DMS 273 treated with DMSO at 0.1 percent for 48 hours (cell line): ENCODE measurements at places on chromosomes 12 and 14.

DNA sequence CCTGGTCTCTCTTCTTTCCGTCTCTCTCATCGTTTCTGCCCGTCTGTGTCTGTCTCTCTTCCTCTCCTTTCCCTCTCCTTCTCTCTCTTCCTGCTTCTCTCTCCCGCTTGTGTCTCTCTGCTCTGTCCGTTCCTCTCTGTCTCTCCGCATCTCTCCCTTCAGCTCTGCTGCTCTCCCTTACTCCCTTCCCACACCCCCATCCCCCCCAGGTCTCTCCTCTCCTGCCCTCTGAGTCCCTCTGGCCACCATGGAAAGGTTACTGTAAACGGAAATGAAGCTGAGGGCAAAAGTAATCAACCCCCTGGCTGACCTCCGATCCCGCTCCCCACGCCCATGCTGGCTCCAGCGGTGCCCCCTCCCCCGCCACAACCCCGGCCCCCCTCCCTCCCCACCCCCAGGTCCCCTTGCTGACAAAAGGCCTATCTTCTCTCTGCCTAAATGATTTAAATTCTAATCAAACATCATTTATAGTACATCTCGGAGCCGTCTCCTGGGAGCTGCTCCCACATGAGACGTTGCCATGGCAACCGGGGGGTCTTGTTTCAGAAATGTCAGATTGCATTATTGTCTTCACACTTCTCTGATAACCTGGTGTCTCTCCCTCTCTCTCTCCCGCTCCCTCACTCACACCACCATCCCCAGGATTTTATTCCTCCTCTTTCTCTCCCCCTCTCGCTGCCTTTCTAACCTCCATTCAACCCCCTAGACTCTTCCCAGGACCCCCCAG lies 203.8 kb downstream of the RBM19 start:
- DNase-seq, result no peak

DNA sequence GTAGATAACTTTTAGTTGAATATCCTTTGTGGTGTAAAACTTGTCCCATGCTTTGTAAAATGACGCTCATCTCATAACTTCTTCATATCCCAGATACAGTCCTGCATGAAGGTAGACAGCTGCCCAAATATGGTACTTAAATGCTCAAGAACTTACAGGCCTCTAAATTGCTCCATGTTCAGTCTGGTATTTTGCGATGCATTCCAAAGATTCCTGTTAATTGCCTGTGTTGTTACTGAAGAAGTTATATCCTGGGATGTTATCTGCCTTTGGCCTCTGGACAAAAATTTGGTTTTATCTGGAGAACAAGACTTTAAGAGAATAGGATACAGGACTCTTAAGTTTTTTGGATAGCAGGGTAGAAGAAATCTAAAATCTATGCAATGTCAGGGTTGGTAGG lies 473.0 kb downstream of the PCNX1 start:
- no peak for DNase-seq

DNA sequence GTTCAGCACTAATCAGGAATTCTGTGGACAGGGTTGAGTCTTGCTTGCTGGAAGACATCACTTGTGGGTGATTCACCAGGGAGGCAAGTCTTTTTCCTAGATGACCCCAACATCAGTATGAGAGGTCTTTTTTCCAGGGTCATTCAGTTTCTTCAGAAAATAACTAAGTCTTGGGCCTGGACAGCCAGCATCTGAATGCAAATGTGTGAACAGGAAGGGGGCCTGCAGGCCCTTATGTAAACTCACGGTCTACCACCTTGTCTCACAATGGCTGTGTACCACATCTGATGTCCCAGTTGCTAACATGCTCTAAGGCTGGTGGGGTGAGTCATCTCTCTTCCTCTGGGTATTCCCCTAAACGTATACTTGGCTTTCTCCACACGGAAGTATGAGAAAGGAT lies 79.2 kb downstream of the HECTD4 start:
- DNase-seq, result no peak

- DNase-seq, result no peak
Measured at GRCh38 chr12:130097342-130097741, 64.9 kb upstream of the FZD10 start.

DNA sequence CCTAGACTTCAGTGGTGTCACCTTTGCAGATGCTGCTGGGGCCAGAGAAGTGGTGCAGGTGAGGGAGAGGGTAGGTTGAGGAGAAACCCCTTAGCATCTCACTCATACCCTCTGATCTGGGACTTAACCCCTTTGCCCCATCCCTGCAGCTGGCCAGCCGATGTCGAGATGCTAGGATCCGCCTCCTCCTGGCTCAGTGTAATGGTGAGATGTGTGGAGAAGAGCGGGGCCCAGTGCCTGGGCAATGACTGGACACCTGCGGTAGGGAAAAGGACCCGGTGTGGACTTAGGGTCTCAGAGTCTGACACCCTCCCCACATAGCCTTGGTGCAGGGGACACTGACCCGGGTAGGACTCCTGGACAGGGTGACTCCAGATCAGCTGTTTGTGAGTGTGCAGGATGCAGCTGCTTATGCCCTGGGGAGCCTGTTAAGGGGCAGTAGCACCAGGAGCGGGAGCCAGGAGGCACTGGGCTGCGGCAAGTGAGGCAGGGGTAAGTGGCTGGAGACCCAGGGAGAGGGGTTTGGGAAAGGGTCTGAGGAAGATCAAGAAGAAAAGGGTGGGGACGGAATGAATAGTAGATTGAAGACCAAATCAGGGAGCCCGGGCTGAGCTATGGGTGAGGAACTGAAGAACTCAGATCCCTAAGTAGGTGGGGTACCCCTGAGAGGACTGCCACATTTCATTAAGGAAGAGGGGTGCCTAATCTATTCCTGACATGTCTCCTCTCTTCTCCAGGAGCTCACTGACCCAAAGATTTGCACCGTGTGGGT lies 7.6 kb downstream of the B4GALNT1 start:
- no peak for DNase-seq

DNA sequence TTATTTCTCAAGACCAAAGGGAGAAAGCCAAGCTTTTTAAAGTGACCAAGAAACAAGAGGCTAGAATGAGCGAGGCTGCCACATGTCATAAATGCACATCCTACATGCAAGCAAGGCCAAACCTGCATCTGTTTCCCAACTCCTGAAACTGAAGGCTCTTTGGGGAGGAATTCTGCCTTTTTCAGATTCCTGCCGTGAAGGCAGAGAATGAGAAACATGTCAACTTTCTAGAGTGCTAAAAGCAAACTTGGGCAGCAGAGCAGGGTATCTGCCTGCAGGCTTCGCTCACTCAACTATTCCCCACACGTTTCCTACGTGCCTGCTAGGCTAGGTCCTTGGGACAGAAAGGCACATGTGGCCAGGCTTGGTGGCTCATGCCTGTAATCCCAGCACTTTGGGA lies 15.2 kb downstream of the DPF3 start:
- DNase-seq, result no peak

GRCh38 chr12:120862664-120863063 lies 41.5 kb downstream of the SPPL3 start:
- DNase-seq, result no peak

GRCh38 chr12:101777485-101777884 lies 38.2 kb upstream of the SYCP3 start:
- DNase-seq, result no peak

DNA sequence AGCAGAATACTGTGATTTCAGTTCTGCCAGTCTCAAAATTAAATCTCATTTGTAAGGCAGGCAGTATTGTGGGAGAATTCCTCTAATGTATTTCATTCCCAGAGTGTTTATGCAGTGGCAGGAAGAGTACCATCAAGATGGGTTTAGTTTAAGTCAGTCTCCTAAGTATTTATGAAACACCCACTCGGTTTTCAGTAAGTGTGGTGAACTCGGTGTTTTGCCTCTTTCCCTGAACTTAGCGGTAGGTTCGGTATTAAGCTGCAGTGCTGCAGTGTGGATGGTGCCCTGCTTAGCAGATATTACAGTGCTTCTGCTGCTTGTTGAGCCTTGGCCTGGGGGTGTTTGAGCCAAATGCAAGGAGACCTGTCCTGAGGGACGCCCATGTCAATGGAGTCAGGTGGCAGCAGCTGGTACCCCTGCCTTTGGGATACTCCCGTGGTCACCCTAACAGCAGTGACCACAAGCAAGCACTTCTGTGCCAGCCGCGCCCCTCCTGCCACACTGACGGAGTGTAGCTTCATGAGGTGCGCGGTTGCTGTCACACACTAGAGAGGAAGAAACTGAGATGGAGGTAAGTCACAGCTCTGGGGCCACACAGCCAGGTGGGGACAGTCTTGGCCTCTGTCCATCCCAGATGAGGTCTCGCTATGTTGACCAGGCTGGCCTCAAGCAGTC lies 15.8 kb downstream of the COA8 start:
- DNase-seq, result no peak

- DNase-seq, result no peak
Measured at GRCh38 chr12:115267891-115268290, 583.9 kb upstream of the TBX3 start.

DNA sequence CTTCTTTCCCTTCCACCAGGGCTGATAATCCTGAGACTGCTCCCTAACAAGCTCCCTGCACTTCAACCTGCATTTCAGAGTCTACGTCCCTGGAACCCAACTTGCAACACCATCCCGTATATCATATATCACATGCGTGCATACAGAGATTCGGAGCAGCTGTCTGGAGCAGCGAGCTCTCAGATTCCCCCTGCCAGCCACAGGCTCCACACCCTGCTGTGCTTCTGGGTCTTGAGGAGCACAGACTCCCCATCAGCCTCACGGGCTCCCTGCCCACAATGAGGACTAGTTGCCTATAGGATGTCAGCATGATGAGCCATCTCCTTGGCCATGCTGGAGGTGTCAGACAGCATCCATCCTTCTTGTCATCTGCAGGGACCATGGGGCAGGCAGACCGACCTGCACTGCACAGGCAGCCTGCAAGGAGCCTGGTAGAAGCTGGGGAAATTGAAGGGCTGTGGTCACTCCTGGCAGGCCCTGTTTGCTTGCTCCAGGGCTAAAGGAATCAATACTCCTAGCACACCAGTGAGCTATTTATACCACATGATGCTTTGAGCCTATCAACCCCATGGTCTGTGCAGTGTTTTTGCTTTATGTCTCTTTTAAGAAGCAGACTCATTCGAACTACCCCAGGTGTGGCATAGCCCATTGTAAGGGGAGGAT lies 19.6 kb upstream of the HDAC7 start:
- no peak for DNase-seq

DNA sequence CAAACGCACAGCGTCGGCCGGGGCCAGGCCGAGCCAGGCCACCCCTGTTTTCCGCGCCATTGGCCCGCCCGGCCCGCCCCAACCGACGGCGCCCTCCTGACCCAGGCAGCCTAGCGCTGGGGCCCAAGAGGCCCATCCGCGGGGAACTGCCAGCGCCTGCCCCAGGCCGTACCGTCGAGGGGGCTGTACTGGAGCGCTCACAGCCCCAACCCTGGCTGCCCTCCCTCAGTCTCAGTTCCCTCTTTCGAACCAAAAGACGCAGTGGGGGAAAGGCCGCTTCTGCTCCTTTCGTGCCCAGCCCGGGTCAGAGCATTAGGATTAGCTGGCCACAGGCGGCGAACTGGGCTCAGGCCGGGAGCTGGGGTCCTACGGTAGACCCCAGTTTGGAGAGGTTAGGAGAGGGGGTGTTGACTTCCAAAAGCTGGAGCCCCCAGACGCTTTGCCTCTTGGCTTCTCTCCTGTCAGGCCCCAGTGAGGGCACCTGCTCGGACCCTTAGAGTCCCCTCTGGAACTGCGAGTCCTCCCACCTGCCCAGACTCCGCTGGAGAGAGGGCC lies 1.9 kb downstream of the NKX2-1 start:
- no peak for DNase-seq

DNA sequence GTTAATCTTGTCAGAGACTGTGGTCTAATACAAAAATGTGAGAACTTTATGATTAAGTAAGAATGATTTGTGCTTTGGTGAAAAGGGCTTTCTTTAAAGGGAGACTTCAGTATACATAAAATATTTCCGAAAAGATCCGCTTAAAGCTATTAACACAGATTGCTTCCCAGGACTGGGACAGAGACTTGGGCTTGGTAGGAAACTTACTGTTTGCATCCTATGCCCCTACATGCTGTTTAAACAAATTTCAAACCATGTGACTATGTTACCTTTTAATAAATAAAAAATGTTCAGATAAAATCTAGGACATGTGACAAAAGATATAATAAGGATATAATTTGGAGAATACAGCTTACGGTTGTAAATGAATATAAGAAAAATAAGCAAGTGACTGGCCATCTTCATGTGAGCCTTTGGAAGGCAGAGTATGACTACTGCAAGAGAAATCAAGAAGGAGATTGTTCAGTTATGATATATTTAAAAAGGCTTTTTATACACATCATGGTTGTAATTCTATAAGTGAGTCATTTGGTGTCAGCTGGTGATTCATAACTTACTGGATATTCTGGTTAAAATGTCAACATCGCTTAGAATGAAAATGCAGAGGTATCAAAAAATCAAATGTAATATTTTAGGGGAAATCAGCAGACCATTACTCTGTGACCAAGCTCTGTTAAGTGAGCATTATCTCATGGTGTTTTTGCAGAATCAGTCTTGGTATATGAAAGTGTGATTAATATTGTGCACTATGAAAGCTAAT lies 234.7 kb upstream of the E2F7 start:
- no peak for DNase-seq

- no peak for DNase-seq
Measured at GRCh38 chr14:68890173-68890931, 88.8 kb downstream of the ACTN1 start.

GRCh38 chr14:29205658-29206057 lies 439.1 kb downstream of the FOXG1 start:
- no peak for DNase-seq

GRCh38 chr14:103547455-103547940 lies 15.0 kb downstream of the BAG5 start:
- DNase-seq, result no peak

DNA sequence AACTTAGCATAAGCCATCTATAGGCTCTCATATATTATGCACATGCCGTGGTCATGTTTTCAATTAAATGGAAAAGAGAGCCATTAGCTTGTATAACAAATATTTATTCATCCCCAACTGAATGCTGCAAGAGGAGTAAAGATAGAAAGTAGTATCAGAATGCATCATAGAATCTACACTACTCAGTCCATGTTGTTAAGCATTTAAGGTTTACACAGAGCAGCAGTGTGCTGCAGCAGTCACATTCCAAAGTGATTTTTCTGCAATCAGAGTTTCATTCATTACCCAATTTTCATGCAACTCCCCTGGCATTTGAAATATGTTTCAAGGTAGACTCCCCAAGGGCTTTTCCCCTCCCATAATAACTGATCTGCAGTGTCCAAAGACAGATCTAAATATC lies 82.2 kb upstream of the LMO3 start:
- no peak for DNase-seq

DNA sequence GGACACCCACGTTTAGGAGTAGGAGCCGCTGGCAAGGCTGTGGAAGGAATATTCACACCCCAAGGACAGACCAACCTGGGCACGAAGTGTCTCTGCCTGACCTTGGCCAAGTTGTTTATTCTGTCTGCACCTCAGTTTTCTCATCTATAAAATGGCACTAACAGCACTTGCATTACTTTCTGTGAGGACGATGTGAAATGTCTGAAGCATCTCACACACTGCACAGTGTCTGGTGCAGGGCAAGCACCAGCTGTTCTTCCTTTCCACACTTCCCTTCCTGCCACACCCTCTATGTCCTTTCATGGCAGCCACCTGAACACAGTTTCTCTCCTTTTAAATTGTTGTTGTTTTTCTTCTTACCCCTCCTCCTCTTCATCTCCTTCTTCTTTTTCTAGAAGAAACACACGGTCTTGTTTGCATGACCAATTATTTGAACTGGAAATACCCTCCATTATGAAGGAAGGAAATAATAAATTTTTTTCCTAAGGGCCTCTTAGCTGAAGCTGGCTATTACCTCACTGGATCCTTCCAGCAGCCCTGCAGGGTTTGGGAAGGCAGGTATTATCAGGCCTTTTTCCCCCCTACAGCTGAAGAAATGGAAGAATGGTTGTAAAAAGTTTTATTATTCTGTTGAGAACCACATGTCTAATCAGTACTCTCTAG lies 42.9 kb upstream of the ATP23 start:
- DNase-seq, result no peak

- DNase-seq, result no peak
Measured at GRCh38 chr14:64726585-64726890, 22.3 kb downstream of the PLEKHG3 start.
